ENCODE measurements at places on chromosomes 4 and X.

DNA sequence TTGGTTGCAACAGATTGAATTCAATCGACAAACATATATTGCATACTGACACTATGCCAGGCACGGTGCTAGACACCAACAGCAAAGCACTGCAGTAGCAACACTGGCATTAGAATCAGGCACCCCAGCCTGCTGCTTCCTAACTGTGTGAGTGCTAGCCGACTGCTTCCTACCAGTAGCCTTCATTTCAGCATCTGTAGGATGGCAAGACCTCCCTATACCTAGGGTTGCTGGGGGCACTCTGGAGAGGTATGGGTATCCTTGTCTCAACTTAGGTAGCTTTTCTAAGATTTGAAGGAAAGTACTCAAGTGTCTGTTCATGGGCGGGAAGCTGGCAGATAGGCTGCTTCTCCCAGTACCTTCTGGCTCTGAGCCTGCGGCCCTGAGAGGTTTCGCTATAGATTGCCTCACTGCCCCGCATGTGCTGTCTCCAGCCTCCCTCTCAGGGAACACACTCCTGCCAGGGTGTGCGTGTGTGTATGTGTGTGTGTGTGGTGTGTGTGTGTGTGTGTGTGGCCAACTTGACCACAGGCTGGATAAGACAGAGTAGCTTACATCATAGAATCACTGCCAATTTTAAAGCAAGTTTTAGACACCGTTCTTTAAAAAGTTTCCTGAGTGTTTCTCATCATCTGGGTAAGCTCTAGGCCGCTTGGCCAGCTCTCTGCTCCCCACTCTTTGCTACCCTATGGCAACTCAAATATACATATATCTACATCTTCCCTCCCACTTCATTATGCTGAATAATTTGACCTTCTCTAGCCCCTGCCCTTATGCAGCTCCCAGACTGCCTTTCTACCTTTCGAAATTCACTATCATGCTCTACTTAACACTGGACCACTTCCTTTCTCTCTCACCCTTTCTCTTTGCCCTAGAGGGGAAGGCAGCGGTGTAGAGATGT lies 97.0 kb upstream of the PJA1 start:
- peak; percentile 81 for DNase-seq

DNA sequence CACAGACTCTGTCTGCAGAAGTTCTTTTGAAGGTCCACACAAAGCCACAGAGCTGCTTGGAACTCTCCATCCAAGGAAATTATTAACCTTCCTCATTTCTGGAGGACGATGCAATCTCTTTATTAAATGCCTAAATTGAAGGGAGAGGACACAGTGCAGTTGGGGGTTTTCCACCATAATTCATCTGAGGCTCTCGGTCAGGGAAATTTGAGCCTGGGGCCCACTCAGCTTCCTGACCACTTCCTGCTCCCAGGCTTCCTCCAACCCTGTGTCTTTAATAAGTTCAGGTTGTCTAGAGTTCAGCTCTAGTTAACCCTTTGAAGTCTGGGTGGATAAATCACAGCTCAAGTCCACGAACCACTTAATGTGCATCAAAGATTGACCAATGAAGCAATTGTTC lies 58.5 kb downstream of the PRPS1 start:
- DNase-seq, result no peak

- no peak for DNase-seq
Observed at GRCh38 chr4:148481636-148482035, 39.4 kb upstream of the NR3C2 start.

GRCh38 chrX:118558926-118559325 lies 63.3 kb downstream of the DOCK11 start:
- DNase-seq, result no peak

GRCh38 chrX:115693476-115693875 lies 132.5 kb downstream of the PLS3 start:
- DNase-seq, result no peak

- DNase-seq, result no peak
Observed at GRCh38 chr4:36079666-36080065, 164.6 kb downstream of the ARAP2 start.

DNA sequence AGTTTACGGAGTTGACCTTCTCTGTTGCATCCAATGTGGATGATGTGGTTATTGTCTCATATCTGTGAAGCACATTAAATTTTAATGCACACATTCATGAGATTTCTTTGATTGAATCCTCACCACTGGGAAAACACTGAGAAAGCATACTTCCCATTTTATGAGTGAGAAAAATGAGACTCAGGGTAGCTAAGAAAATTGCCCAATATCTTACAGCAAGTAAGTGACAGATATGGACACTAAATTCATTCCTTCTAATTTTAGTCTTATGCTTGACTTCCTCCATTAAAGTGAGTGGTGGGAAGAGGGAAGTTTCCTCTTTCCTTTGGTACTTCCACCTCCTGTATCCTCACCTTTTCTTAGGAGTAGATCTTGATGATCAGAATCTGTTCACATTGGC lies 504.8 kb upstream of the BOD1L1 start:
- DNase-seq, result no peak

- no peak for DNase-seq
Observed at GRCh38 chr4:924107-925096, 7.7 kb downstream of the GAK start.

DNA sequence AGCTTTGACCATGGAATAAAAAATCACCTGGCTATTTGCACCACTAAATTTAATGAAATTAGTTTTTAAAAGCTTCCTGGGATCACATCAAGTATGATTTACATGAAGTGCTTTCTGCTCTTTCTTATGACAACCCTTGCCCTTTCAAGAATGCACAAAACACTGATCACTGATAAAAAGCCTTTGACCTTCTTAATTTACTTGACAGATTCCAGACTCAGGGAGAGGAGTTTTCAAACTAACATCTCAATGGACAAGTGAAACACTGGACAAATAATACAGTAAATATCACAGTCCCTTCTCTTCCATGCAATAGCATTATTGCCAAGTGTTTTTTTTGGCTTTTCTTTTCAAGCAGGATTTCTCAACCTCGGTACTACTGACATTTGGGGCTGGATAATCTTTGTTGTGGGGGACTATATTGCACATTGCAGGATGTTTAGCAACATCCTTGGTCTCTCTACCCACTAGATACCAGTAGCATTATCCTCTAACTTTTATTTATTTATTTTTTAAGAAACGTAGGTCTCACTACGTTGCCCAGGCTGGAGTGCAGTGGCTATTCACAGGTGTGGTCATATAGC lies 86.3 kb downstream of the ZNF827 start:
- DNase-seq, result no peak

- DNase-seq, result peak; percentile 13
Observed at GRCh38 chr4:145935253-145936141, 3.1 kb downstream of the ZNF827 start.

DNA sequence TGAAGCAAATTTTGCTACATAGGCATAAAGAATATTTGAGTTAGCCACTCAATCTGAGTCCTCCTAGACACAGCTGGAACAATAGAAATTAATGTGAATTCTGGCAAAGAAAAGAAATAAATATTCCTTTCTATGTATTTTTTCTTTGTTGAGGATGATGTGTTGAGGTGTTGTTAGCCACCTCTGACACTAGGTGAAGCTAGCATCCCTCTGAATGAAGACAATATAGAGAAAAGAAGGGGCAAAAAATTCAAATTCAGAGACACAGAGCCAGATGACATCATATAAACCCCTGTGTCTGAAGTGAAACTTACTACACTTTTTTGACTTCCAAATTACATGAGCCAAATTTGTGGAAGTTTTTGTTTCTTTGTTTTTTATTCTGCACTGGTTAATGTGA lies 34.6 kb upstream of the TMPRSS11D start:
- peak; percentile 10 for DNase-seq

- peak; percentile 36 for DNase-seq
Observed at GRCh38 chr4:89640620-89641366, 196.2 kb downstream of the SNCA start.

GRCh38 chr4:137193564-137193963 lies 338.7 kb downstream of the PCDH18 start:
- no peak for DNase-seq

DNA sequence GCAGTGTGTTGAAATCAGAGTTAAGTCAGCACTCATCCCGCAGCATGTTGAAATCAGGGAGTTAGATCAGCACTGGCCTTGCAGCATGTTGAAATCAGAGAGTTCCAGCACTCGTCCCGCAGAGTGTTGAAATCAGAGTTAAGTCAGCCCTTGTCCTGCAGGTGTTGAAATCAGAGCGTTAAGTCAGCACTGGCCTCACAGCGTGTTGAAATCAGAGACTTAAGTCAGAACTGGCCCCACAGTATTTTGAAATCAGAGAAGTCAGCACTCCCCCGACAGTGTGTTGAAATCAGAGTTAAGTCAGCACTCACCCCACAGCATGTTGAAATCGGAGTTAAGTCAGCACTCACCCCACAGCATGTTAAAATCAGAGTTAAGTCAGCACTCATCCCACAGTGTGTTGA lies 10.9 kb upstream of the UVSSA start:
- DNase-seq, result no peak

DNA sequence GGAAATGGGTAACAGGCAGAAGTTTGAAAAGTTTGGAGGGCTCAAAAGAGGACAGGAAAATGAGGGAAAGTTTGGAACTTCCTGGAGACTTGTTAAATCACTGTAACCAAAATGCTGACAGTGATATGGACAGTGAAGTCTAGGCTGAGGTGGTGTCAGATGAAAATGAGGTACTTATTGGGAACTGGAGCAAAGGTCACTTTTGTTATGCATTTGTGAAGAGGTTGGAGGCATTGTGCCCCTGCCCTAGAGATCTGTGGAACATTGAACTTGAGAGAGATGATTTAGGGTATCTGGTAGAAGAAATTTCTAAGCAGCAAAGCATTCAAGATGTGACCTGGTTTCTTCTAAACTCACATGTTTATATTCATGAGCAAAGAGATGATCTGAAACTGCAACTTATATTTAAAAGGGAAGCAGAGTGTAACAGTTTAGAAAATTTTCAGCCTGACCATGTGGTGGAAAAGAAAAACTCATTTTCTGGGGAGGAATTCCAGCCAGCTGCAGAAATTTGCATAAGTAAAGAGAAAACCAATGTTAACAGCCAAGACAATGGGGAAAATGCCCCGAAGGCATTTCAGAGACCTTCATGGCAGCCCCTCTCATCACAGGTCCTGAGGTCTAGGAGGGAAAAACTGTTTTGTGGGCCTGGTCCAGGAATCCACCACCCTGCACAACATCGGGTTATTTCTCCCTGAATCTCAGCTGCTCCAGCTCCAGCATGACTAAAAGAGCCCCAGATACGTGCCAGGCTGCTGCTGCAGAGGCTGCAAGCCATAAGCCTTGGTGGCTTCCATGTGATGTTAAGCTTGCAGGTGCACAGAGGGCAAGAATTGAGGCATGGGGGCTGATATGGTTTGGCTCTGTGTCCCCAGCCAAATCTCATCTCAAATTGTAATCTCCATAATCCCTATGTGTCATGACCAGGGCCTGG lies 632.5 kb upstream of the GNPDA2 start:
- no peak for DNase-seq

DNA sequence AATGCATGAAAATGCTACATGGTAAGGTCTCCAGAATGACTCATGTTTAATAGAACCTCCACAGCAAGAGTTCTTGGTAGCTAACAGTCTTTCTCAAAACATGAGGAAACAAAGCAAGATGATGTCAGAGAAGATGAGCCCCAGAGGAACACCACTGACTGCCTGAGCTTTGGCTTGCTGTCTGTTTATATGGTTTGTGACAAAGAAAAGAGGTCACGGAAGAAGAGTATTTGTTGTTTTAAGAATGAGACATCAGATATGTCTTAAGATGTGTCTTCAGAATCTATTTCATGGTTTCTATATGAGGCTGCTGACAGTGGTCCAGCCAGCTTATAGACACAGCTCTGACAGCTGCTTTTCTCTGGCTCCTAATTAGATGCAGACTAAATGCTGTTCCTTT lies 18.8 kb upstream of the AREG start:
- no peak for DNase-seq

DNA sequence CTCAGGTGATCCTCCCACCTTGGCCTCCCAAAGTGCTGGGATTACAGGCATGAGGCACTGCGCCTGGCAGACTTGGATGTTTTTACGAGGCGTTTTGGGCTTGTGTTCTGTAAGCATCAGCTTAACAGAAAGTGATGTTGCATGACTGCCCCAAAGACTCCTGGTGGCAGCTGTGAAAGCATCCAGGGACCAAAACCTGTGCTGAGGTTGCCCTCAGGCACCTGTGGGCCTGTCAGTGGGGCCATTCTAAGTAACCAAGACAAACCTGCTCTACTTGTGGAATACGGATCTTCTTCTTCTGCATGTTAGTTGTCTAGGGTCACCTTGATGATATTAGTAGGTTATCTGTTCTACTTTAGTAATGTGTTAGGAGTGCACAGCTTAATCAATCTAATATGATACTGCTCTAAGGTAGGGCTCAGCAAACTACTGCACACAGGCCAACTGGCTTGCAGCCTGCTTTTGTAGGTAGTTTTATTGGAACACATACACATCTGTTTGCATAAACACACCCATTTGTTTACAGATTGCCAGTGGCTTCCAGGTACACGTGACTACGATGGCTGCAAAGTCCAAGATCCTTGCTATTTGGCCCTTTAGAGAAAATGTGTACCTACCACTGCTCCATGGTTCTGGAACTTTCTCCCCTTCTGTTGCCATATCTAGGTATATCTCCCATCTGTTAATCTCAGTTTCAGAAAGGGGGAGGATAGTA lies 136.7 kb downstream of the GPR143 start:
- DNase-seq, result no peak

- DNase-seq, result peak; percentile 59
Observed at GRCh38 chrX:72041871-72042851, 89.6 kb downstream of the RTL5 start.

GRCh38 chr4:16609170-16609758 lies 289.2 kb downstream of the LDB2 start:
- no peak for DNase-seq

- no peak for DNase-seq
Observed at GRCh38 chr4:143260750-143261149, 75.9 kb upstream of the GAB1 start.

GRCh38 chr4:143559757-143560147 lies 46.2 kb downstream of the SMARCA5 start:
- no peak for DNase-seq

DNA sequence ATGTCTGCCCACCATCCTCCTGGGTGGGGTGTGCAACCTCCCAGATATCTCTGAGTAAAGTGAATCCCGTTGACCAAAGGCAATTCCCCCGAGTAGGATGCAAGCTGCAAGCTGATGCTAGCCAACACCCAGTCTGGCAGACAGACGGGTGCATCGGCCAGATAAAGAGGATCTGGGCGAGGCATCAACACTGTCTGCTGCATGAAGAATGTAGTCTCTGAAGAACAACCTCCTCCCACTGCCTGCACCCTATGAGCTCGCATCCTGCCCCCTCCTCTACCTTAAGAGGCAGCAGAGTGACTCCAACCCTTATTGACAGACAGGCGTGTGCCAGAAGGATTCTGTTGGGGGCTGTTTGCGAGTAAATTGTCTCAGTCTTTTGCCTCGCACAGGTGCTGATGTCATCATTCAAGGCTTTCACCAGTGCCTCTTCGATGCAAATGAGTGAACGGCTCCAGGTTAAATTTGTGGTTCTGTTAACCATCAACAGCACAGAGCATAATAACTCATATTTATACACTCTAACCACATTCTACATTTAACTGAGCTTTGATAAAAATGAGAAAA lies 546.9 kb downstream of the BCOR start:
- DNase-seq, result peak; percentile 73

- DNase-seq, result no peak
Observed at GRCh38 chr4:100489305-100489704, 28.5 kb downstream of the EMCN start.
